ENCODE measurements at places on chromosomes 1 and 21.

- peak; percentile 66 for DNase-seq
Measured at GRCh38 chr21:44932408-44933181, 7.2 kb upstream of the SLX9 start.

- no peak for DNase-seq
Measured at GRCh38 chr1:48251323-48251722, 28.8 kb downstream of the SLC5A9 start.

- no peak for DNase-seq
Measured at GRCh38 chr1:162147760-162148159, 78.3 kb downstream of the NOS1AP start.

DNA sequence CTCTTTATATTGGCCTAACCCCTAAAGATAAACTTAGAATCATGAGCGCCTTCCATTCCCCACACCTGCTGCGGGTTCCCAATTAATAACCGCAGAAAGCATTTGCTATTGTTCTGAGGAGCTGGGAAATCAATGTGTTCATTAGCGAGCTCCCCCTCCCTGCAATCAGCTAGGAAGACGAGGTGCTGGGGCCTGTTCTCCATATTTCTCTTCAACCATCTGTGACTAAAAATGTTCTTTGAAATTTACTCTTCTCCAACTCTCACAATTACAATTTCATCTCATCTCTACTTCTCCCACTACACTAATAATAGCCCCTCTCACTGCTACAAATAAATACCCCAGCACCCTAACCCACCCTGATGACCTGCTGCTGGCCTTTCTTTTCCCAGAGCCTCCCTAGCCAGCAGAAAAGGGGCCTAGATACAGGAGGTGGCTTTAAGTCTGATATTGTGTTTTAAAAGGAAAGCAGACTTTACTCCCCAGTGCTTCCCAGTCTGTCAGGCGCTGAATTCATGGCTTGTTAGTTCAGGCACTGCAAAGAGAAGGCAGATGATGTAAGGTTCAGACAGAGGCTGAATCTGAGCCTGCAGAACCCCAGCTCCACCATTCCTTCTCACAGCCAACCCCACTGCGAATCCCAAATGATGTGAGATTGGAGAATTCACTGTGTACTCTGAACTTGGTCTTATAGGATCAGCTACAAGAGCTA is 477.5 kb upstream of the DAB1 start:
- no peak for DNase-seq

DNA sequence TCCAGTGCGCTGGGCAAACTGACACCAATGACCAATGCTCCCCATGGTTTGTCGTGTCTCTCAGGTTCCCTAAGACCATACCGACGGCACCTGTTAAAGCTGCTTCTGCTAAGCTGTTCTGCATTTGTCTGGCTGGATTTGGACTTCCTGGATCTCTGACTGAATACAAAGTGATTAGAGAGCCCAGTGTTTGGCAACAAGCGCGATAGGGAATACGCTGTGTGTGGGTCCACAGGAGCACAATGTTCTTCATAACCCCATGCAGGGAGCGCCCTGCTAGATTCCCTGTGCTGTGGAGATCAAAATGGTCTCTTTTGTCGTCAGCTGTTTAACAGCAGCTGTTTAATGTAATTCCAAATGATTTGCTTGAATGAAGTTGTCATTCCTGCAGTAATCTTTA is 26.0 kb upstream of the ESRRG start:
- DNase-seq, result no peak

DNA sequence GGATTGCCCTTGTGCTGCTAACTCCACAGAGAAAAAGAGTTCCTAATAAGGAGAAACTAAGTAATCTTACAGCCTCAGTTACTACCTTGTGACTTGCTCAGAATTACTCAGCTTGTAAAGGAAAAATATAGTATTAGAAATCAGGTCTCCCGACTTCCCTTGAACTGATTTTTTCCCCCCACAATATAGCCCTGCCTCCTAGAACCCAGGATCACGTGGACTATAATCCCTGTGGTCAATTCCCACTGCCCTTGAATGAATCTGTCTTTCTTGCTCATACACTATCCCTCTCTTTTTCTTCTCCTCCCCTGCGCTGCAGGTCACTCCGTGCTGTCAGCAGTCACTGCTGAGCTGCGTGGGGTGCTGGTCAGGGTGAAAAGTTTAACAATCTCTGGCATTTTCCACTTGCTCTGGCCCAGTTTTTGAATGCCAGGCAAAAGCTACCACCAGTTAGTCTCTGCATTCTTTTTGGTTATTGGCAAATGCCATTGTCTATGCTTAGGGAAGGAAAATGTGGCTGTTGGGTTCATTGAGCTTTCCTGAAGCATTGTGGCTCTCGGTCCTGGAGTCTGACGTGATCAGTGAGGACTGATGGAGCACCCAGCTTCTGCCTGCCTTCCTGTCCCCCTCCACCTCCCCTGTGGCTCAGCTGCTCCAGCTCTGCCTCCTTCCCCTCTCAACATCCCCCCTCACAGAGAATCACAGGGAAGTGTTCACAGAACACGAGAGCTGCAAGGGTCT is 1.9 kb upstream of the MYOC start:
- DNase-seq, result no peak

DNA sequence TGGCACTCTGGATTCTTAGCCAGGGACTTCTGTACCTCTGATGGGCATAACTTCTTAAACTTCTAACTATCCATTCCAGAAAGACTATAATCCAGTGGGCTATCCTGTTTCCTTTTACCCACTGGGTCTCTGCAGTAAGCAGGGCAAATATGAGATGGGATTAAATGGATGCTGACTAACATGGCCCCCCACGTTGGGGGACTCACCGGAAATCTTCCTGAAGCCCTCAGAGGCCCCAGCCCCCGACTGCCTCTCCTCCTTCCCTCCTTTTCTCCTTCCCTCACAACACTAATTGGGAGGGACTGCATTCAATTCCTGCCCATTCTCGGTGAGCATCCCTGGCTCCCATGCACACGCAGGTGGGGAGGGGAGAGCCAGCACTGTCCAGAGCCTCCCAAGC is 70.1 kb downstream of the SSBP3 start:
- DNase-seq, result no peak

DNA sequence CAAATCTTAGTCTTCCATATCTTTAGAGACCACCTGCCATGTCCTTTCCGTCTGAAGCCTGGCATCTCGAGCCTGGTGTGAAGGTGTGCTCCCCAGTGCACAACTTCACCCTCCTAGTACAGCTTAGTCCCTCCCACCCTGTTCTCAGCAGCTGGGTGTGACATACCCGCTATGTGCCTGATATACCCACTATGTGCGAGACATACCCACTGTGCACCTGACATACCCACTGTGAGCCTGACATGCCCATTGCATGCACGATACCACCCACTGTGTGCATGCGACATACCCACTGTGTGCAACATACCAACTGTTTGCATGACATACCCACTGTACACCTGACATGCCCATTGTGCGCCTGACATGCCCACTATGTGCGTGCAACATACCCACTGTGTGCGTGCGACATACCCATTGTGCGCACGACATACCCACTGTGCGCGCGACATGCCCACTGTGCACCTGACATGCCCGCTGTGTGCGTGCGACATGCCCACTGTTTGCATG is 3.0 kb upstream of the RRP1 start:
- no peak for DNase-seq

GRCh38 chr21:36489776-36490165 is 9.8 kb upstream of the CLDN14 start:
- no peak for DNase-seq

Measured in T-helper 17 cell (primary cell).